ENCODE measurements at places on chromosomes 12 and 14.

DNA sequence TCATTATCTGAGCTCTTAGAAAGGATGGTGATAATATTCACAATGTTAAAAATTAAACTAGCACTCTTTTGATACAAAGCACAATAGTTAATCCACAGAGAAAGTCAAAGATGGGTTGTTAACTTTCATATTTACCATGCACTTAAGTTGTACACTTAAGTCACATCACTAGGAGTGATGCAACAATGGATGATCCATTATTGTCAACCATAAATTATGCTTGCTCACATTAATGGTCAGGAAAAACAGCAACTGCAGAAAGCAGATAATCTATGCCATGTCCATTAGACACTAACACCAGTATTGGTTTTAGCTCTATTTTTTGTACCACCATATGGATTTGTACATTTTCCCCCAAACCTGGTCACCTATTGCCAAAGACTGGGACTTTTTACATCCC lies 195.5 kb downstream of the FOXA1 start:
- DNase-seq, result no peak

- DNase-seq, result no peak
These were observed 31.8 kb upstream of the SMUG1 start for GRCh38 chr12:54220567-54220966.

DNA sequence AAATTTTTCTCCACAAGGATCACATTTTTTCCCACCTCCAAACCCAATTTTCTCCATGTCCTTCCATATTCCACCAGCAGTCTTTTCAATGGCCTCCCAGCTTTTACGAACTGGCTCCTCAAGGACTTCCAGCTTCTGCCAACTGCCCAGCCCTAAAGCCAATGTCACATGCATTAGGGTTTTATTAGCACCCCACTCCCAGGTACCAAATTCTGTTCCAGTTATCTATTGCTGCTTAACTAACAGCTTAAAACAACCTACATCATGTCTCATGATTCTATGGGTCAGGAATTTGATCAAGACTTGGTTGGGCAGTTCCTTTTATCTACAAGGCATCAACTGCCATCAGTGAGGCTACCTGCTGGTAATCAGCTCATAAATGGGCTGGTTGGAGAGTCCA lies 151.3 kb downstream of the SPTSSA start:
- DNase-seq, result no peak

GRCh38 chr14:74083784-74084276 lies 423 bp downstream of the ALDH6A1 start:
- no peak for DNase-seq

DNA sequence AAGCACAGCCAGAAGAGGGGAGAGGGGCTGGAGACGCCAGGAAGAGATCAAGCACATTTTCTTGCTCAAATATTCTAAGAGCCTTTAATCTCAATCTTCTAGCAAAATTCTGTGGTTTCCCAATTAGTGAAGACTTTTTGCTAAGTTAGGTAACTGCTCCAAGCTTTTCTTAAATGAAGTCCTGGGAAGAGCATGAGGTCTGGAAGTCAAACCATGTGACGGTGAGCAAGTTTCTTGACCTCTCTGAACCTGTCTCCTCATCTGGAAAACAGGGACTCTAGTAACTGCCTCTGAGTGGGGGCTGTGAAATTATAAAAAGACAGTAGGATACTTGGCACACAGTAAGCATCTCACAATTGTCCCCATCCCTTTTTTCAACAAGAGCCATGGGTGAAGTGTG lies 24.1 kb downstream of the BDKRB1 start:
- no peak for DNase-seq
